ENCODE measurements at places on chromosomes 2 and 18.

GRCh38 chr2:212711856-212712255 lies 173.3 kb upstream of the ERBB4 start:
- no peak for DNase-seq

- DNase-seq: no peak
Measured at GRCh38 chr18:48228301-48228715, 180.9 kb downstream of the ZBTB7C start.

- no peak for DNase-seq
Measured at GRCh38 chr2:118496870-118497611, 350.4 kb downstream of the EN1 start.

GRCh38 chr18:57084331-57085271 lies 62.3 kb upstream of the BOD1L2 start:
- no peak for DNase-seq

GRCh38 chr18:2997846-2998564 lies 14.9 kb downstream of the LPIN2 start:
- DNase-seq: no peak

Measured in progenitor cell of endocrine pancreas (in vitro differentiated cells).